RPMI7951 (cell line): ENCODE measurements at places on chromosomes 5 and 9. TPM values are rescaled to one million over a fixed set of nuclear protein-coding genes. Genes with fewer than 3 reads are reported as not detected.

- no peak for DNase-seq
Observed at GRCh38 chr5:107876906-107877305, 206.2 kb upstream of the EFNA5 start.

DNA sequence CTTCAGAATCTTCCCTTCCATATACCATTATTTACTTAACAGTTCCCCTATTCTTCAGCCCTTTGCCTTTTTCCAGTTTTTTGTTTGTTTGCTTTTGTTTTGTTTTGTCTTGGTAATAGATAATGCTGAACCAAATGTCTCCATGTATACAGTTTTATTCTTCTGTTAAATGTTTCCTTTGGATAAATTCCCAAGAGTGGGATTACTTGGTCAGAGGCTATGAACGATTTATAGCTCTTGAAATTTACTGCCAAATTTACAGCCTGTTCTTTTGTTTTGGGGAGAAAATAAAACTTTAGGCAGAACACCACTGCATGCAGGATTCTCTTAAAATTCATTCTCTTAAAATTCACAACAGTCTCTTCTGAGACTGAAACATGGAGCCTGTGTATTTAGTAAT is 38.6 kb downstream of the NR4A3 start:
- DNase-seq, result no peak

LVRN gene
- total RNA-seq, result 0.20 and 0.60 TPM in 2 replicates

DNA sequence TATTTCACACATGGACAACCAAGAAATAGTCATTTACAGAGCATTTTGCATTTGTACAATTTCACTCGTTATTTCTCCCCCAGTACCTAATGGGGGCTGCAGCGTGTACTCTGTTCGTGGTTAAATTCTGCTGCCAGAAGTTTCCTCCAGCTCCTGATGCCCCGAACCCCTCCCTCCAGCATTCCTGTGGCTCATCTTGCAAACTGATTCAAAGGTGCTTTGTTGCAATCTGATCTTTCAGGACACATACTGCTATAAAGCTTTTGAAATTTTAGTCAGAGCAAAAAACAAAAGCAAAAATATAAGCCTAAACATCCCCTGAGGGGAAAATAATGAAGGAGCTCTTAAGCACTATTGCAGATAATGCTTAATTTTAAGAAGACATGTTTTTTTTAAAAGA is 27.7 kb downstream of the UBLCP1 start:
- DNase-seq, result peak; percentile 15

- DNase-seq, result no peak
Observed at GRCh38 chr9:95224376-95225019, 93.0 kb downstream of the FANCC start.

DNA sequence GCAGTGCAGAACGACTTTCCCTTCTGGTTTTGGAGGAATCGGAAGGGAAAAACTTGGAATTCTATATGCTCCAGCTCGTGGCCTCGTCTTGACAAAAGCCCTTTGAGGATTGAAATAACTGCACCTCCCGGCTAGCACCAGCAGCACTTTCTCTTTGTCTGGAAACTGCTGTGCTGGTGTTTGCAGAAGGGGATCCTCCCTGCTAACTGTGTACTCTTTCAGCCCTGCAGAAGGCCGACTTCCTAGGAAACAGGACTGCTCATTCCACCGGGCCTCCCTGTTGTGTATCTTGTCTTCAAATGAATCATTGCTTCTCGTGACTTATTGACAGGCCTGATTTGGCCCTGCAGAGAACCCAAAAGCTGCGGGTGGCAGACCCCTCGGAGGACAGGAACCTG is 23.6 kb downstream of the STC2 start:
- DNase-seq, result no peak

DNA sequence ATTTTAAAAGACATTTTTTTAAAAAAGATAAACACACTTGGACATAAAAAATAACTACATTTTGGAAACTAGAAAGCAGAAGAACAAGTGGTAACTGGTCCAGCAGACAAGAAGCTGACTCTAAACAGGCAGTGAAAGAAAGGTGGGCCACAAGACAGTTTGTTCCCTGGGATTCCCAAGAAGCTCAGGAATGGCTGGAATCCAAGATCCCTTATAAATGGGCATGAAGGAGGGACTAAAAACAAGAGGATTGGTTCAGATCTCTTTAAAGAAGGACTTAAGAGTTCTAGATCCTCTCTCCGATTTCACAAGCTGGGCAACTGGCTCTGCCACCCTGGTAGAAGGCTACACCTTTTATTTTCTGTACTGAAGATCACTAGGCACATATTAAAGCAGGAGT is 102.8 kb downstream of the ARL15 start:
- no peak for DNase-seq

DNA sequence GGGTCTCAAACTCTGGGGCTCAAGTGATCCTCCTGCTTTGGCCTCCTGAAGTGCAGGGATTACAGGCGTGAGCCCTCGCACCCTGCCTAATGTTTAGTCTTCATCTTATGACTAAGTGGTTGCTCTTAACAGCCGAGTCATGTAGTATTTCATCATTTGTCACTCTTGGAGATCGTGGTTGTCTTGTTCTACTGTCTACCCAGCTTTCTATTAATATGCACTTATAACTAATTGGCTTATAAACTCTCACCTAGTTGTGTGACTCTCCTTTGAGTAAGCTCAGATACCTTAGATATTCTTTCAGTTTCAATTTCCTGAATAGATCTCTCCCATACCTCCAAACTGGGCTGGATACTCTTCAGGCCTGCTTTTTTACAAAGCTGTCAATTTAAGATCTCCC is 19.9 kb downstream of the SLC44A1 start:
- DNase-seq, result no peak

KLHL3 gene
- total RNA-seq, result 0.72 and 2.2 TPM in 2 replicates

MPDZ gene
- 13.7 and 17.3 TPM in 2 replicates for total RNA-seq

DNA sequence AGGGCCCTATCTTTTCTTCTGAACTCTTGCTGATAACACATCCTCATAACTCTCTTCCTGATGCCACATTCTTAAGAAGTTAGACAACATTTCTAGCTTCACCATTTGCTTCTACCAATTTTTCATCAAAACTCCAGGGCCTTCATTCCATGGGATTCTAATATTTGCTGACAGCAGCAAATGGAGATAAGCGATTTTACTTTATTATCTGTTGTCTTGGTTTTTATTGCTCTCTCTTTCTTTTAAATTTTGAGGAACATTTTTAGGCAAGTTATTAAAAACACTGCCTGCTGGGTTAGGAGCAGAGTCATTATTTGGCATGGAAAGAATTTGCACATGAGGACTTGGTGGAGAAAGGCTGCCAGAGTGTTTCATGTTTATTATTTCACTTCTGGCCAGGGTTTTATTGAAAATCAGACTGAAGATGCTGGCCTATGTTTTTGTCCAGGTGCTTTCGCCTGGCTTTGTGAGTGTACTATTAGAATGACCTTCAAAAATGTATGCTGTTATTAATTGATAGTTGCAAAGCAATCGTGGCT is 27.7 kb downstream of the NSG2 start:
- DNase-seq, result no peak
